ENCODE measurements at places on chromosomes 11 and 22. TPM values are rescaled to one million over a fixed set of nuclear protein-coding genes. Genes with fewer than 3 reads are reported as not detected.

The SPTBN2 gene
- 2.2 TPM for total RNA-seq

The PKNOX2 gene
- 1.2 TPM for total RNA-seq

The SLC5A1 gene
- not detected for total RNA-seq

The PATE2 gene
- 0.36 TPM for total RNA-seq

The TRIM51 gene
- not detected for total RNA-seq

The APOL4 gene
- total RNA-seq: 2.9 TPM

The CHCHD10 gene
- 0.88 TPM for total RNA-seq

The KCNQ1 gene
- total RNA-seq: not detected

All from osteoblast (primary cell).